Activated CD8-positive, alpha-beta memory T cell treated with anti-CD3 and anti-CD28 coated beads for 1 hour (primary cell): ENCODE measurements at places on chromosomes 5 and 9.

- DNase-seq = no peak
Measured at GRCh38 chr9:75169623-75170022, 81.3 kb downstream of the OSTF1 start.

GRCh38 chr5:179800071-179800695 is 6.4 kb downstream of the LTC4S start:
- DNase-seq = no peak

DNA sequence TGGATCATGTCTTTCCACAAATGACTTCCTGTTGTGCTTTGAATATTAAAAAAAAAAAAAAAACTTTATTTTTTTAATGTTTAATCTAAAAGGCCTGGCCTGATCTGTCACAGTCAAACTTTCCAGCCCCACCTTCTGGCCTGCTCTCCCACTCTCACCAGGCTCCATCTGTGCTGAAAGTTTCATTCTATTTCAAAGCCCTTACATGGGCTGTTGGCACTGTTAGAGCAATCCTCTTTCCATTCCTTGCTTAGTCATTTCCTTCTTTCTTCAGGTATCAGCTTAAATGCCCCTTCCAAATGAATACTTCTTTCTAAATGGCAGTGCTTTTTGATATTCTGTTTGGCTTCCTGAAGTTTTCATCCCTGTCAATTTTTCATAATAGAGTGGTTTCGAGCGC is 1104.8 kb upstream of the C9orf72 start:
- DNase-seq = no peak

- DNase-seq = no peak
Measured at GRCh38 chr5:7902666-7903625, 34.0 kb downstream of the MTRR start.

- DNase-seq = no peak
Measured at GRCh38 chr9:1881708-1882295, 133.3 kb upstream of the SMARCA2 start.

DNA sequence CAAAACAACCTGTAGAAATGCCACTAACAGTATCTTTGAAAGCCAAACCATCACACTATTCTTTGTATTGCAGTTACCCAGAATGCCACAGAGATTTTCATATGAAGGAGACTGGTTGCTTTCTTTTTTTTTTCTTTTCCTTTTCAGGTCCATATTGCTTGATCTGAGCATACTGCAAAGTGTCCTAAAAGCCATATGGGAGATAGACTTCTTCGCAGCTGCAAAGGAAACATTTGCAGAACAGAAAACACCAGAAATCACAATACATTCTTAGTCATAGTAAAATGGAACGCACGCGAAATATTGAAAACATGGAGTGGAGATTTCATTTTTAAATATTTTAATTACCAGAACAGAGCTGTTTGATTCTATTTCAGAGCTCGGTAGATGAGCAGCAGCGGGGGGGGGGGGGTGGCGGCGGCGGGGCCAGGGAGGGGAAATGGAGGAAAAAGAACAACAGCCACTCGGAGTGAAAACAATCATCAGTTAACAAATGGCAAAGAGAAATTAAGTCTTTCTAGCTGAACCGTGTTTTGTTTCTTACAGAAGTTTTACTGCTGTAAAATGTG is 284.1 kb downstream of the NFIB start:
- DNase-seq = no peak

DNA sequence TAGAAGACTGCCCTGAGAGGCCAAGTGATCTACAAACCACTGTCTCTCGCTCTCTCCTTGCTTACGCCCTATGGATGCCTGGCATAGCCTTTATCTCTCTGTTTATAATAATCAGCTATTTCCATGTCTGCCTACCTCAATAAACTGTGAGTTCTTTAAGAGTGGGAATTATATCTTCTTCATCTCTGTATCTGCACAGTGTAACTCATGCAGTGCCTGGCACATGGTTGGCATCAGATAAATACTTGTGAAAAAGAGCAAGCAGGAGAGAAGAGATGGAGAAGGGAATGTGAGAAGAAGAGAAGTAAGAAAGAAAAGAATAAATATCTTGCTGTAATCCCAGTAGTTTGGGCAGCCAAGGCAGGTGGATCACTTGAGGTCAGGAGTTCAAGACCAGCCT is 94.6 kb upstream of the TNPO1 start:
- no peak for DNase-seq

- no peak for DNase-seq
Measured at GRCh38 chr5:149782018-149782894, 52.1 kb downstream of the PPARGC1B start.

GRCh38 chr9:73714294-73714693 is 562.6 kb downstream of the ANXA1 start:
- DNase-seq = no peak

- DNase-seq = no peak
Measured at GRCh38 chr9:112743216-112743836, 7.2 kb upstream of the SNX30 start.

DNA sequence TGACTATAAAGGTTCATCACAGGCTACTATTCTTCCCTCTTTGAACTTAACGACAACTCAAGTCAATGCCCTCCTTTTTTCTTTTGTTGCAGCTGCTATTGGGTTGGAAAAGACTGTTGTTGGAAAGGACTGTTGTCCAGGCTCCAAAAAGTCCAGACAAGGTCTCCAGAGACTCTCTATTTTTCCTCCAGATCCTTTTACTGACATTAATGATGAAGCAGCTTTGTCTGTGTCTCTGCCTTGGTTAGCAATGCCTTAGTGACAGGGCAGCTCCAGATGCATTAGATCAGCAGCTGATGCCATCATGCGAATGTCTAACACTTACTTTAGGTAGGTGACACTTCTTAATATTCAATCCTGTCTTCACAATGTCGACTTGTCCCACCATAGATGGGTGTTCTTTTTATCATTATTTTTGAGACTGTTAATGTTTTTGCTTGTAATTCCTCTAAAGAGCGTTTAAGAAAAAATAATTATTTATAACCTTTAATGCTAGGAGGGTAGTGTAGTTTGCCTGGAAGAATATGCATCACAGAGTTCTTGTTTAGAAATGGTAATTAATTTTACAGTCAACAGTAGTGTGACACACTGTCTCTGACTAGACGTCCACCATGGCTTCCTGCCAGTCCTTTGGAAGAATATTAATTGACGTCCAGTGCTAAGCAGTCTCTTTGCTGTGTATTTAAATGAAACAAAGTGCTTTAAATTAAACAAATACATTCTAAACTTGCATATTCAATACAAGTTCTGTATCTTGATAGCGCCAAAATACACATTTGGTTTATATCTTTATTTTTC is 492.2 kb downstream of the NR2F1-AS1 start:
- DNase-seq = no peak

GRCh38 chr9:126617003-126617822 is 3.5 kb downstream of the LMX1B start:
- no peak for DNase-seq

GRCh38 chr5:174626369-174626920 is 97.9 kb upstream of the MSX2 start:
- no peak for DNase-seq

DNA sequence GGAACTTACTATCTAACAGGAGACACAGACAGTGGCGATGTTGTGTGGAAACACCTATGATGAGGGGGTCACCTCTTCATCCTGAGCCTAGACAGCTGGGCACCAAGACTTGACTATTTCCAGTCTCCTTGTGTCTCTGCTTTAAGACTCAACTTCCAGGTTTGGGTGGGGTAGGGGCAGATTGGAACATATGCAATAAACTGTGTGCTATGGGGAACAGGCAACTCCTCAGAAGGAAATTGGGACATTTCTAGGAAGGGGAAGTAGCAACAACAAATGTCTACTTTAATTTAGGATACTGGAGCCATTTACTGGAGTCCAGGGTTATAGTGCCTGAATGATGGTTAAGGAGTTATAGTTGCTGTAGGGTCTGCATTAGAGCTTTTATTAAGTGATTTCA is 57.3 kb downstream of the FGF18 start:
- DNase-seq = no peak

- no peak for DNase-seq
Measured at GRCh38 chr9:128370367-128370751, 815 bp upstream of the URM1 start.

DNA sequence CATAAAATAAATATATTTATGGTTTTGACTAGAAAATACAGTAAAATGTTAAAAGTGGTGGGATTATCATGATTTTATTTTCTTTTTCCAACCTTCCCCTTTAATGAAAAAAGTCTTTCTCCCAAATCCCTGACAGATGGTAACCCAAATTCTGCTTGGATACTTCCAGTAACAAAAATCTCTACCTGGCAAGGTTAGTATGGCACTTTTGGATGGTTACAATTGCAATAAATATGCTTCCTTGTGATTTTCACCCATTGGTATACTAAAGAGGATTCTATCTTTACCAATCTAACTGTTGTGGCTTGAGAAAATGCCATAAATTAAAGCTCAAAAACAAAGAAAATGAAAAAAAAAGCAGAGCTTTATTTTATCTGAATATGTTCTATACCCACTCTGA is 62.8 kb downstream of the GABRB2 start:
- no peak for DNase-seq

GRCh38 chr9:2874001-2874750 is 30.3 kb upstream of the PUM3 start:
- DNase-seq = no peak

GRCh38 chr9:125372441-125373226 is 111.0 kb downstream of the GAPVD1 start:
- DNase-seq = no peak

DNA sequence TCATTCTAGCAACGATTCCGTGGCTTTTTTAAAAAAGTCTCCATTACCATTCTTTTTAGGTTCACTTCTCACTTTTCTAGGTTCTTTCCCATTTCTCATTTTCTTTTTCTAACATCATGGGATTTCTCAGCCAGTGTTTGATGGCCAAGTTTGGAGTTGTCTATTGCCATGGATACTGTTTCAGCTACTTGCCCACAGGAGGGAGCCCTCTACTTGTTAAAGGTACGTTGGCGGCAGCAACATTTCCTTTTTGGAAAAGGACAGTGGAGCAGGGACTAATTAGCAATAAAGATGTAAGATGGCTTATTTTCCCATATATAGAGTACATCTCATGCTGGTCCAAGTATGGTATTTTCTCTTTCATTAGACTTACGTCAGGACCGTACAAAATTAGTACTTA is 2257.5 kb upstream of the C9orf72 start:
- DNase-seq = no peak

DNA sequence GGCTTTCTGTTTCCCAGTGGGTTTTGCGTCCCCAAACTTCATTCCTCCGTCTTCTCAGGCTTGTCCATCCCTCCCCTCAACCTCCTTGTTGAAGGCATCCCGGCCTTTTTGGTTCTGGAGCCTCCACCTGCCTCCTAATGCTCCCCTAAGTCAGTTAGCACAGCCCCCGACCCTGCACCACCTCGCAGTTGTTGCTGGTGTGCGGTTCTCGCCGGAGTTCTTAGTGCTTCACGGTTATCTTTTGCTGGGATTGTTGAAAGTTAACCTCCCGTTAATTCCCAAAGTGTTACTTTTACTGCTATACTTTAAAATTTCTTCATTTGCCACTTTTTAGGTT is 447 bp downstream of the UBLCP1 start:
- DNase-seq = peak; percentile 1

DNA sequence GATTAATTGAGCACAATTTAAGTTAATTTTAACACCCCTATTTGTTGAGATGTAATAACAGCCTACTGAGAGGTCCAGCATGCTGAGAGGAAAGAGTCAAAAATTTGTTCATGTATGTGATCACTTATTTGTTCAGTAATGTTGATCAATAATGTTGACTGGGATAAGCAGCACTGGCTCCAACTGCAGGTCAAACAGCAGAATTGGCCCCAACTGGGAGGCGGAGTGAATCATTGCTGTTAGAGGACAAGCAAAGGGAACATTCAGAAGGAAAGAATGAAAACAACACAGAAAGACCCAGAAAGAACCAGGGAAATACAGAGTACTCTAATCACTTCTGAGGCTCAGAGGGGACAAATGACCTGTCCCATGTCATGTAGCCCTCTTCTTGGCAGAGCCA is 221.1 kb downstream of the COMMD10 start:
- no peak for DNase-seq

- no peak for DNase-seq
Measured at GRCh38 chr5:74360535-74361210, 279.9 kb downstream of the ENC1 start.

GRCh38 chr5:16459451-16459850 is 6.1 kb downstream of the ZNF622 start:
- DNase-seq = no peak

GRCh38 chr5:168334695-168335094 is 43.2 kb downstream of the WWC1 start:
- no peak for DNase-seq

DNA sequence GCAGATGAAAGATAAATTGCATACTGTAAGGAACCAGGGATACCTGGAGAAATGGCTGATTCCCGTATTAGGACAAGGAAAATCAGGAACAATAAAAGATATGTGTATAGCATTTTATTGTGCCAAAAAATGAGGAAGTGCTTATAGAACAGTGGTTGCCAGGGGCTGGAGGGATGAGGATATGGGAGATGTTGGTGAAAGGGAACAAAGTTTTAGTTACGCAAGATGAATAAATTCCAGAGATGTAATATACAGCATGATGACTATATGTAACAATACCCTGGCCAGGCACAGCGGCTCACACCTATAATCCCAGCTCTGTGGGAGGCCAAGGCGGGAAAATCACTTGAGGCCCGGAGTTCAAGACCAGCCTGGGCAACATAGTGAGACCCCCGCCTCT is 101.8 kb downstream of the CDK5RAP2 start:
- DNase-seq = no peak

GRCh38 chr5:137015540-137016116 is 483.5 kb downstream of the SPOCK1 start:
- no peak for DNase-seq

GRCh38 chr9:117886616-117887015 is 182.4 kb downstream of the TLR4 start:
- no peak for DNase-seq

DNA sequence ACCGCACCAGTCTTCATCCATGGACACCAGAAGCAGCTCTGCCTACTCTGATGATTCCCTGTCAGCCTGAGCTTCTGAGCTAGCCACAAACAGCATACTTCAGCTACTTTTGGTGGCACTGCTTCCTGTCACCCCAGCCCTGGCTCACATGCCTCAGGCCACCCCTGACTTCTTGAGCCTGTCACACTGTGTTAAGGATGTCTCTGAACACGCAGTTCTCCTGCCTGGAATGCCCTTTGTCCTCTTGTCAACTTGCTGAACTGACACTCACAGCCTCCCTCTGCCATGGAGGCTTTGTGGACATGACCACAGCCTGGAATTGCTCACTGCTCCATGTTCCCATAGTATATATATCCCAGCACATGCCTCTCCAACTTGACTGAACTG is 7.2 kb downstream of the MACROH2A1 start:
- DNase-seq = no peak

- DNase-seq = no peak
Measured at GRCh38 chr5:56314529-56314928, 81.4 kb upstream of the ANKRD55 start.
